Fibroblast of villous mesenchyme (primary cell): ENCODE measurements at places on chromosomes 1 and 21. TPM values are rescaled to one million over a fixed set of nuclear protein-coding genes. Genes with fewer than 3 reads are reported as not detected.

GRCh38 chr1:154750681-154751665 is 119.1 kb downstream of the KCNN3 start:
- no peak for DNase-seq

DNA sequence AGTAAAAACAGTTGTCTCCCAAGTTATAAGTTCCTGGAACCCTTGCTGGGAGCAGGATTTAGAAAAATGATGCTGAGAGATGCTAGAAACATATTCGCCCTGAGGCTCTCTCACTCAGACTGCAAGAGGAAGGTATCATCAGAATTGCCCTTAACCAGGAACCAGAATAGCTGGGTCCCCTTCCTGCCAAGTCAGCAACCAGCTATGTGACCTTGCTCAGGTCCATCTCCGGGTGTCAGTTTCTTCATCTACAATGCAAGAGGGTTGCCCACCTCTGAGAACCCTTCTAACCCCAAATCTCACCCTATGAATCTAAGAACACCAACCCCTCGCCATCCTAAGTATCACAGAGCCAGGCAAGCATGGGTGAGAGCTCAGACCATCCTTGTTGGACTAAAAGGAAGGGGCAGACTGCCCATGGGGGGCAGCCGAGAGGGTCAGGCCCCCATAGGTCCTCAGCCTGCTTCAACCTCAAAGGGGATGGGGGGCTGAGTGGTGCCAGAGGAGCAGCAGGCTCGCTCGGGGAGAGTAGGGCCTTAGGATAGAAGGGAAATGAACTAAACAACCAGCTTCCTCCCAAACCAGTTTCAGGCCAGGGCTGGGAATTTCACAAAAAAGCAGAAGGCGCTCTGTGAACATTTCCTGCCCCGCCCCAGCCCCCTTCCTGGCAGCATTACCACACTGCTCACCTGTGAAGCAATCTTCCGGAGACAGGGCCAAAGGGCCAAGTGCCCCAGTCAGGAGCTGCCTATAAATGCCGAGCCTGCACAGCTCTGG is 390 bp upstream of the S100A9 start:
- no peak for DNase-seq

DNA sequence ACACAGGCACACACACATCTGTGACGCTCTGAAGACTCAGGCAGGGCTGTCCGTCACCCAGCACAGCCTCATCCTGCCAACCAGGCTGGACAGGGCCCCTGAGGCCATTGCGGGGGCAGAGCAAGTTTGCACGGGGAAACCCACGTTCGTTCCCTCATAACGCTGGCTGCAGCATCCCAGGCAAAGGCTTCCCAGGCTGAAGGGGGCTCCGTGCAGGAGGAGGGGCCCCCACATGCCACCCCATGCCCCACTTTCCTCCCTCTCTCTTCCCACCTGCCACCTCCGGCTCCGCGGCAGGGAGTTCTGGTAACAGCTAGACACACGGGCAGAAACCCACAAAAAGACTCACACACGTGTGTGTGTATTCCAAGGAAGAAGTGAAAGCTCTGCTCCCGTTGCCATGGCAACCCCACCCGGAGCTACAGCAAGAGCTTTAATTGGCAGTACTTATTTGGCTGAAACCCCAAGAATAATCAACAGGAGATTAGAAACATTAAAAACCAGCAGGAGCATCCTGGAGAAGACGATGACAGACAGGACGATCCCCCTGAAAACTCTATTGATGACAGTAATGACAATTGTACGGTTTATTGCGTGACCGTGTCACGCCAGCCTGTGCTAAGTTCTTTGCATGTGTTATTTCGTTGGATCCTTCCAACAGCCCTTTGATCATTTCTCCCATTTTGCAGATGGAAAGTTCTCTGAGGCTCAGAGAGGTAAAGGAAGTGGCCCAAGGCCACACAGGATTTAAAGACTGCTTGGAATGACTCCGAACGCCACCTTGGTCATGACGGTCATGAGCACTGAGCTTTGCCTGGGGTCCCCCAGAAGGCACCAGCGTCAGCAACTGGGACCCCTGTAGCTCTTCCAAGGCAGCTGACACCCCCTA is 247.1 kb downstream of the NPHP4 start:
- DNase-seq = no peak

GRCh38 chr21:23963454-23963853 is 1643.8 kb downstream of the MRPL39 start:
- no peak for DNase-seq

- peak; percentile 80 for DNase-seq
These were observed 201.0 kb downstream of the USH2A start for GRCh38 chr1:216222288-216222687.

- DNase-seq = no peak
These were observed 317.3 kb downstream of the AJAP1 start for GRCh38 chr1:4971666-4972065.

- DNase-seq = no peak
These were observed 236.9 kb upstream of the DPYD start for GRCh38 chr1:98157524-98158313.

Gene CAPN8
- not detected in 2 replicates for total RNA-seq

Gene IL23R
- not detected in 2 replicates for total RNA-seq

Gene NPHS2
- not detected in 2 replicates for total RNA-seq

Gene RUNX1
- total RNA-seq = 21.6 and 37.4 TPM in 2 replicates

Gene DCDC2B
- not detected in 2 replicates for total RNA-seq

Gene LIN28A
- not detected in 2 replicates for total RNA-seq

Gene OR2L5
- not detected in 2 replicates for total RNA-seq
